ENCODE measurements at places on chromosomes 1 and 21. TPM values are rescaled to one million over a fixed set of nuclear protein-coding genes. Genes with fewer than 3 reads are reported as not detected.

HFM1 gene
- not detected for total RNA-seq

LDLRAP1 gene
- total RNA-seq, result 82.5 TPM

TRIM67 gene
- total RNA-seq, result not detected

C1QC gene
- total RNA-seq, result not detected

ESRRG gene
- total RNA-seq, result not detected

FCRL6 gene
- not detected for total RNA-seq

PDZK1 gene
- 0.29 TPM for total RNA-seq

MAN1C1 gene
- 41.0 TPM for total RNA-seq

RPTN gene
- not detected for total RNA-seq

KRTAP19-1 gene
- not detected for total RNA-seq

MECR gene
- total RNA-seq, result 16.8 TPM

ALG14 gene
- total RNA-seq, result 2.5 TPM

NCAM2 gene
- not detected for total RNA-seq

RIMKLA gene
- total RNA-seq, result 1.4 TPM

PTPN7 gene
- total RNA-seq, result 167 TPM

DIP2A gene
- total RNA-seq, result 60.8 TPM

PNRC2 gene
- 132 TPM for total RNA-seq

CATSPERE gene
- total RNA-seq, result 0.58 TPM

KCNJ10 gene
- not detected for total RNA-seq

BPNT1 gene
- total RNA-seq, result 21.5 TPM

TBX15 gene
- not detected for total RNA-seq

ATPAF1 gene
- total RNA-seq, result 37.2 TPM

ADAM30 gene
- total RNA-seq, result not detected

ZNF697 gene
- total RNA-seq, result 0.17 TPM

LRIF1 gene
- 18.7 TPM for total RNA-seq

PROK1 gene
- total RNA-seq, result not detected

CCDC181 gene
- total RNA-seq, result not detected
